ENCODE measurements at places on chromosomes 3 and 15.

DNA sequence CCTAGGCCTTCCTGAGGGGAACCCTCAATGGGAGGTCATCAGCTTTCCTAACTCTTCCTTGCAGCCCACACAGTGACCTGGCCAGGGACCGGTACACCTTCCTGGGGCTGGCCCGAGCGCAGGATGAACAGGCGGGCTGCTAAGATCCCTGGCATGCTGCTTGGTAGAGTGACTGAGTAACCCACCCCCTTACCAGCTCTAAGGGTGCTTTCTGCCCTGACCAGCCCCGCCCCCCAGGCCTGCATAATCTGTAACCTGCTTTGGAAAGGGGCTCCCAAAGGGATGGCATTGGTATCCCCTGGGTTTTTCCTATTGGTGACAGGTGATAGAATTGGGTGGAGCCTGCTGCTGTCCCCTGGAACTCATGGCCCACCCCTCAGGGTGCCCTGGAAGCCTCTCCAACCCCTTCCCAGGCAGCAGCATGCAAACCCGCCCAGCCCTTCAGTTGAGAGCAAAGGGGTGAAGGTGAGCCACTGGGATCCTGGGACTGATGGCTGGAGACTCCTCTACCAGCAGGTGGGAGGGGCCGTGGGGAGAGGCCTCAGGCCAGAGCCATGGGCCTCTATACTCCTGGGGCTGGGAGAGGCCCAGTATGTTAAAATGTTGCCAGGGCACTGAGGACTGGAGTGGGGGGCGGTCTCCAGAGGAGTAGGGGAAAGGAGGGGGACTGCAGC is 11.1 kb upstream of the KIF7 start:
- no peak for DNase-seq

- DNase-seq: no peak
These were observed 13.2 kb downstream of the USP13 start for GRCh38 chr3:179666030-179666429.

DNA sequence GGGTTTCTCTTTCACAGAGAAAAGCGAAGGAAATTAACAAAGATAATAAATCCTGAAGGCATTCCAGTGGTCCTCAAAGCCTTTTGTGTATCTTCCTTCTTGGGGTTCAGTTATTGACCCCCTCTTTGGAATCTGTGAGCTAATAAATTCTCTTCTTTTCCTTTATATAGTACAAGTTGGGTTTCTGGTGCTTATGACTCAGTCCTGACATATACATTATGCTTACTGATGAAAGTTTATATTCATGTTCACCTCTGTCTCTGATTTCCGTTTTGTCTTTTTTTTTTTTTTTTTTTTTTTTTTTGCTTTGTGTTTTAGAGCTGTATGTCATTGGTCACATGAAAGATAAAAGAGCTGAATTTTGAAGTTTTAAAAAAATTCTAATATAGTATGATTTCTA is 230.7 kb upstream of the RBMS3 start:
- DNase-seq: no peak

DNA sequence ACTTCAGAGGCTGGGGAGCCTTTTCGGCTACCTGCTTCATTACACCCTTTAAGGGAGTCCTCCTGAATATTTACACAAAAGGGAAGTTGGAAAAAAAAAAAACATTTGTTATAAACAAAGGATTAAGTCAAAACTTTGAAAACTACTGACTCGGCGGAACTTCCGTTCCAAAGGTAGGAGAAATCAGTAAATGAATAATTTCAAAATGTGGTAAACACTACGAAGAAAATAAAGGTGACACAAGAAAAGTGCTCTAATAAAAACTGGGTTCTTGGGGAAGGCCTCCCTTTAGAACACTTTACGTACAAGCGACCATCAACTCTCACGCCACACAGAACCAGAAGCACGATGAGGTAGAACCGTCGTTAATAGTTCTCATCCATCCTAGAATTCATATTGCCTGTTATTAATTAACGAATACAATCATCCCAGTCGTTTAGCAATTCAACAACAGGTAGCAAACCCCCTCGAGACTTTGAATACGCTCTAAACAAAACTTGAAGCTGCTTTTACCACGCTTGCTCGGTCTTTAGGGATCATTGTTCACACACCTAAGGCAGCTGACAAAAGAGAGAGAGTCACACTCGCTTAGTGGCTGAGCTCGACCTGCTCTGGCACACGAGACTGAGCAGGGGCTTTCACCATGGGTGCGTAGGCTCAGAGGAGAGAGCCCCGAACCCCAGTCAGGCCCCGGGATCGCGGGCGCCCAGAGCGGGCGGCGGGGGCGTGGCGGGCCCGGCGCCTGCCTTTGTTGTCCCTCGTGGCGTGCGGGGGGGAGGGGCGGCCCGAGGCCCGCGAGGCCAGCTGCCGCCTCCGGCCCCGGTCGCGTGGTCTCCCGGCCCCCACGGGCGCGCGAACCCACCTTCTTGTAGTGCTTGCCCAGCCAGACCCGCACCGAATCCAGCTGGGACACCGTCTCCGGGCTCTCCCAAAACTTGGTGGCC is 680 bp downstream of the SMARCC1 start:
- DNase-seq: peak; percentile 51

DNA sequence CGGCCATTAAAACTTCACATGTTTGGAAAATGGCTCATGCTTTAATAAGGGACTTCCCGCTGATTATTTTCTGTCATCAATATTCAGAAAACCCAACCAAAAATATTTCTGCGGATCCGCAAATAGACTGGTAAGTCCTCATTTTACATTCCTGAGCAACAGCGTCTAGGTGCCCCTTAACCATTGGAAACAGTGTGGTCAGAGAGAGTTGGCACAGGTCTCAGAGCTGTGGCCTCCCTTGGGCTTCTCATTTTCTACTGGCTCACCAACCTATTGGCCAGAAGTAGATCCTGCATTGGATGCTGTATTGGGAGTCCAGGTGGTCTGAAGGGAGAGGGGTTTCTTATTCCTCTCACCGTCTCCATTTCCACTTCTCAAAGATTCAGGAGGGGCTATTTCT is 348.1 kb upstream of the DCBLD2 start:
- no peak for DNase-seq

GRCh38 chr3:74537857-74538256 is 76.6 kb downstream of the CNTN3 start:
- no peak for DNase-seq

- no peak for DNase-seq
These were observed 25.8 kb downstream of the VEPH1 start for GRCh38 chr3:157477441-157477840.

DNA sequence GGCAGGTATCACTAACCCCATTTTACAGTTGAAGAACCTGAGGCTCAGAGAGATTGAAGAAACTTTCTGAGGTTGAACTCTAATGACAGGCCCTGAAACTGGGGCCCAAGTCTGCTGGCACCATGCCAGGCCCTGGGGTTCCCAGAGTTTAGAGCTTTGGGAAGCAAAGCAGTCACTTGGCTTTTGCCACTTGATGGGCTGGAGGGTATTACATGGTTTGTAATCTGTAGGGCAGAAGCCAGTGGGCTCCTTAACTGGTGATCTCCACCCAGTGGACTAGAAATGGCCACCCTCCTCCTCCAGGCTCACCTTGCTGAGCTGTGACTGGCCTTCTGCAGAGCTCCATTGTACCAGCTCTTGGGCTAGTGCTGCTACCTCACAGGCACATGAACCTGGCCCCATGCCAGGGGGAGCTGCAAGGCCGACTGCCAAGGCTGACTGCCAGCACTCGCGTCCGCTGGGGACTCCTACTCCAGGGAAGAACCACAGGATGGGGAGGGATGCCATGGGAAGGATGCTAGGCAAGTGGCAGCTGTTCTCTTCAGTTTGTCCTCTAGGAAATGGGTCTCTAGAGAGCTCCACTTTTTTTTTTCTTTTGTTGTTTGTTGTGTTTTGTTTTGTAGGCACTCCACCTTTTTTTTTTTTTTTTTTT is 104.8 kb downstream of the ETFA start:
- DNase-seq: no peak

DNA sequence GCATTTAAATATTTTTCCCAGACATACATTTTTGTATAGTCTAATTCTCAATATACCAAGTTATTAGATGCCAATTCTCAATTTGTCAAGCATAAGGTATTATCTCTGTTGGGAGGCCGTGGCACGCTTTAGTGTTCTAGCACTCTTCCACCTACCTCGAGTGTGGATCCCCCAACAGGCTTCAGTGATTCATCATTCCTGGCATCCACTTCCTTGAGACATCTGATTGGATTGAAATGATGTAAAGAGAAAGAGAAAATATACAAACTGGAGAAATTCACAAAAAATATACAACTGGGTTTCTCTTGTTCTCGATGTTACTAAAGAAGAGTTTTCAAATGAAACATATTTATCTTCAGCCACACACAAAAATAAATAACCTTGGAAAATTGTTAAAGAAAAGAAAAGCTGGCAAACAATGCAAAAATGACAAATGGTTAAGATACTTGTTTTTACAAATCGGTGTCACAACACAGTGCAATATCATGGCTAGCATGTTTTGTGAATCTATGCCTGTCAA is 218.0 kb upstream of the CDIN1 start:
- no peak for DNase-seq

GRCh38 chr3:159609625-159610024 is 379.0 kb upstream of the IL12A start:
- no peak for DNase-seq

DNA sequence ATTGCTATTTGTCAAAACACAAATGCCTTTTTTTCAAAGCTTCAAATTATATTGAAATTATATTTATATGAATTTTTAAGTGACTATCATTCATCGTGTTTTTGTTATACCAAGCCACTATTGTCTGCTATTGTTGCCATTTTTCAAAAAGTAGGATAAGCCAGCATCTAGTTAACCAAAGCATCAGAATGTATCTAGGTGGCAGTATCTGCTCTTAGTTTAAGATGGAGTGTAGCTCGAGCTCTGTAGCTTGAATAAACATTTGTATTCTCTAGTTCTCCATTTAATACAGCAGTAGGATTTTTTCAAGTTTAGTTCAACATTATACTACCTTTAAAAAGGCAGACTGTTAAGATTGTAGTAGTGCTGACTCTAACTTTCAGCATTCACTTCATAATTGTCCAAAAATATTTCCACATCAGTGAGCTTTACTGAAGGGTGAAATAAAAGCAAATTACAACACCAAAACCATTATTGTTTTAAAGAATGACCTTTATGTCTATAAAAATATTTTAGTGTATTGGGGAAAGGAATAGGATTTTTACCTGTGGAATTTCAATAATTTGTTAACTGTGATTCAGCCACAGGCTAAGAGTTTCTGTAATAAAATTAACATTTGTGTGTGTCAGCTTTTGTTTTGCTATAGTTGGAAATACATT is 19.6 kb upstream of the C15orf61 start:
- no peak for DNase-seq

GRCh38 chr15:66216806-66217205 is 36.7 kb downstream of the MEGF11 start:
- no peak for DNase-seq

GRCh38 chr3:156434921-156435320 is 120.0 kb downstream of the SSR3 start:
- no peak for DNase-seq

DNA sequence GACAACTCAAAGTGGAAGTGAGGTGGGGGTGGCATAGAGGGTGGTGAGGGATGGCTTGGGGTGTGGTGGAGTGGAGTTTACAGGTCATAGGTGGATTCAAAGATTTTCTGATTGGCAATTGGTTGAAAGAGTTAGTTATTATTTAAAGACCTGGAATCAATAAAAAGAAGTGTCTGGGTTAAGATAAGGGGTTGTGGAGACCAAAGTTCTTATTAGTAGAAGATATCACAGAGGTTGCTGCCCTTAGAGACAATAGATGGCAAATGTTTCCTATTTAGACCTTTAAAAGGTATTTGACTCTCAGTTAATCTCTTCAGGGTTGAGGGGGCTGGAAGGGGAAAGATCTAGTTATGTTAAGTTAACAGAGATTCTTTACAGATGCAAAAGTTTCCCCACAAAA is 412.3 kb upstream of the TBL1XR1 start:
- no peak for DNase-seq

- no peak for DNase-seq
These were observed 305.4 kb upstream of the IGF1R start for GRCh38 chr15:98342911-98343310.

- DNase-seq: no peak
These were observed 436 bp upstream of the SLC9A9 start for GRCh38 chr3:143848704-143849103.

DNA sequence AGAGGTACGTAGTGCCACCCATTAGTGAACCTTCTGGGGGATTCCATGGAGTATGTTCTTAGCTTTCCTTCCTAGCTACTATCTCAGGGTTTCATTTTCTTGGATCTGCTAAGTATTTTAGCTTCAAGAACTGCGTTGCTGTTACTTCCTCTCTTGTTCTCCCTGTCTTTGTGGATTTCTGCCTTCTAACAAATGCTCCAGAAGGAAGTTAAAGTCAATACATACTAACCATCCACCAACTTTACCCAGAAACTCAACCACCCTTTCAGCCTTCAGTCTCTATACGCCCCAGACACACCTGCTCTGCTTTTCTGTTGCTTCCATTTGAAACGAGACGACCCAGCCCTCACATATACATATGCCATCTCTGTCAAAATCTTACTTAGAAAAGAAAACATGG is 2.4 kb upstream of the KLF13 start:
- no peak for DNase-seq

GRCh38 chr3:9794400-9794799 is 1.5 kb downstream of the ARPC4 start:
- no peak for DNase-seq

DNA sequence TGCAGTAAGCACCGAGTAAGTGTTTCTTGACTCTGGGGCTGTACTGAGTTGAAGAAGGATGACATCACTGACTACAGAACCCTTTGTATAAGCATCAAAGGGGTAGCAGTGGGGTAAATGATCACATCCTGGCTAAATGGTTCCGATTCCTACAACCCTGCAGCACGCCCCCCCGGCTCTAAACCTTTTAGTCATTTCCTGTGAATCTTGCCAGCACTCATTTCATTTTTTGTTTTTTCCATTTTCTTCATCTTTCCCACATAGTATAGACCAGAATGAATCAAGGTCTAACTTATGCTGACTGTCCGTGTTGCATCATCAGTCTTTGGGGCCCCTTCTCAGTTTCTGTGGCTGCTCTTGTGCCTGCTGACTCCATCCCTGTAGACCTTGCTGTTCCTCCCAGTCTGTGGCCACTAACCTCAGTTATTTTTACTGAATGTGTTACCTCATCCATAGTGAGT is 383.1 kb upstream of the TPRG1 start:
- DNase-seq: peak; percentile 52

DNA sequence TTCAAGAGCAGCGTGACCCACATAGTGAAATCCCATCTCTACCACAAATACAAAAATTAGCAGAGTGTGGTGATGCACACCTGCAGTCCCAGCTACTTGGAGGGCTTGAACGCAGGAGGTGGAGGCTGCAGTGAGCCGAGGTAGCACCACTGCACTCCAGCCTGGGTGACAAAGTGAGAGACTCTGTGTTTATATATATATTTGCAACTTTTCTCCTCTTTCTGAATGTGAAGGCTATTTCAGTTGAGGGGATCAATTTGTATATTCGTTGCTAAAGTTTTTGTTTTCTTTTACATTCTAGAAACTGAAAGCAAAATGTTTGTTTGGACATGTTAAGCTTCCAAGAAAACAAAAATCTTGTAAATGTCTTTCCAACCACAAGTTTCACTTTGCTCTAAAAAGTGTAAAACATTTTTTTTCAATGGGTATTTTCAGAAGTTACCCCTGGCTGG is 29.8 kb upstream of the FAM98B start:
- no peak for DNase-seq

- DNase-seq: no peak
These were observed 113.1 kb downstream of the CHCHD6 start for GRCh38 chr3:126816986-126817777.

All from activated CD4-positive, alpha-beta T cell treated with anti-CD3 and anti-CD28 coated beads for 24 hours (primary cell).